ENCODE measurements at places on chromosomes 2 and 18.

GRCh38 chr18:48002933-48003365 lies 72.5 kb upstream of the SMAD2 start:
- no peak for DNase-seq

- DNase-seq, result no peak
Measured at GRCh38 chr2:232772531-232772930, 3.8 kb downstream of the KCNJ13 start.

GRCh38 chr2:163348857-163349380 lies 386.9 kb downstream of the FIGN start:
- DNase-seq, result no peak

DNA sequence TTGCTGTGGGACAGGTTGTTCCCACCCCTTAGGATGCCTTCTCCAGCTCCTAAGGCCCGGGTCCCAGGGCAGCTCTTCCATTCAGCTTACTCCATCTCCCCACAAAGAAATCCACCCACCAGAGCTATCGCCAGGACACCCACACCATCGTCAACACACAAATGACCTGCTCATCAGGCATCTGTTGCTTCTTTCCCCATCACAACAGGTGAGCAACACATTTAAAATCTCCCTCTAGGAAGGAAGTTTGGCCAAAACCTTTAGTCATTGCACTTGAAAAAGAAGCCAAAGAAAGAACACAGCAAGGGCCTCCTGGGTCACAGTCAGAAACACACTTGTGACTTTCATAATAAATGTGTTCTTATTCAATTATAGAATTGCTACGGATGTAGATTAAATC lies 289.0 kb downstream of the PIEZO2 start:
- no peak for DNase-seq

DNA sequence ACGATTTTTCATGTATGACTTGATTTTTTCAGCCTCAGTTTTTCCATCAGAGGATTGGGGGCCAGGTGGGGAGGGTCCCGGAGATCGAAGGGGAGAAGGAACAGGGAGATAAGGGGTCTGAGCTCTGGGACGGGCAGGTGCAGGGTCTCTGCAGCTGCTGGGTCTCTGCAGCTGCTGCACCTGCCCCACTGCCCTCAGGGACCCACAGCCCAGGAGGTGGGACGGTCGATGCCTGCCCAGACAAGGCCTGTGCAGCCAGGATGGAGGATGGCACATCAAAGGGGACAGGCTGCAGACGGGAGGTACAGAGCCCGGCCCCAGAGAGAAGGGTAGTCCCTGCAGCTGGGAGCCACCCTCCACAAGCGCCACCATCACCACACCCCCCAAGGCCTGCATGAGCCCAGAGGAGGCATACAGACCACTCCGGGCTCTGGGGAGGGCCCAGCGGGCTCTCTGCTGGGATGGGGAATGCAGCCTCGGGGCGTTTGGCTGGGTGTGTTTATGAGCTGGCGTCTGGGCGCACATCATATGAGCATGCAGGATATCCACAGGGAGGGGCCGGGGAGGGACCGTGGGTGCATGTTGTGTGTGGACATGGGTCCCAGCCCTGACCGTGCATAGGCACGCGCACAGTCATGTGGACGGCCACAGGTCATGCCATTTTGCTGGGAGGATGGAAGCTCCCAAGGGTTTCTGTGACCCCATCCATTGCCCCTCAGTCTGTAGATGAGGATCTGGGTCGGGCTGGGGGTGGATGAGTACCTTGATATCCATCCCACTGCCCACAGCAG lies 34.9 kb upstream of the GPC1 start:
- no peak for DNase-seq

DNA sequence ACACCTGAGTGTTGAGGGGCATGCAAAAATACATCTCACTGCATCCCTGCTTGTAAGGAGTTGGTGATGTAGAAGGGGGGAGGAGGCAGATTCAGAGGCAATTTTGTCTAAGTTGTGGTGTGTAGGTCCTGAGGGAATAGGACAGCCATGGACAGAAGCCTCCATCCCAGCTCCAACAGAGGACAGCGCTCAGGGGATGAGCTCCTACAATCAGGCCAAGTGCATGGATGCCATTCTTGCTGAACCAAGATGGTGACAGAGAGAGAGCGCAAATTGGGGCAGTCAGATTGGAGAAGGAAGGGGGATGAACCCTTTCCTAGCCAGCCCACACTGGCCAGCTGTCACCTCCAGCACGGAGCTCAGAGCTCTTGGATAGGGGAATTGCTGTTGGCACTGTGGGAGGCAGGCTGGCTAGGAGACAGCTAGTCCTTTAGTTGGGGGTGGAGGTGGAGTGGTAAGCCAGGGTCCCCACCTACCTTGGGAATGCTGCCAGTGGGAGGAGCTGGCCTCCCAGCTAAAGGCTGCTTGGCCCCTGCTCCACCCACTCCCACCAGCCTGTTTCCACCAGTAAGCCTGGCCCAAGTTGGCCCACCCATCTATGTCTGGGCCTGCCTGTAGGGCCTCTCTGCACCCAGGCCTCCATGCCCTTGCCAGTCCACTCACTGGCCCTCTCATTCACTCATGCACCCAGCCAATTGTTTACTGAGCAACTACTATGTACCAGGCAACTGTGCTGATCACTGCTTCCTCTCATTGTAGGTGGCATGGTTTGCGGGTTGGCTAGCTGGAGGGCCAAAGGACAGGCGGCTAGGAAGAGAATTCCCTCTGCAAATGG lies 2.5 kb upstream of the PER2 start:
- no peak for DNase-seq

- DNase-seq, result no peak
Measured at GRCh38 chr2:233700028-233700635, 7.4 kb downstream of the UGT1A6 start.

DNA sequence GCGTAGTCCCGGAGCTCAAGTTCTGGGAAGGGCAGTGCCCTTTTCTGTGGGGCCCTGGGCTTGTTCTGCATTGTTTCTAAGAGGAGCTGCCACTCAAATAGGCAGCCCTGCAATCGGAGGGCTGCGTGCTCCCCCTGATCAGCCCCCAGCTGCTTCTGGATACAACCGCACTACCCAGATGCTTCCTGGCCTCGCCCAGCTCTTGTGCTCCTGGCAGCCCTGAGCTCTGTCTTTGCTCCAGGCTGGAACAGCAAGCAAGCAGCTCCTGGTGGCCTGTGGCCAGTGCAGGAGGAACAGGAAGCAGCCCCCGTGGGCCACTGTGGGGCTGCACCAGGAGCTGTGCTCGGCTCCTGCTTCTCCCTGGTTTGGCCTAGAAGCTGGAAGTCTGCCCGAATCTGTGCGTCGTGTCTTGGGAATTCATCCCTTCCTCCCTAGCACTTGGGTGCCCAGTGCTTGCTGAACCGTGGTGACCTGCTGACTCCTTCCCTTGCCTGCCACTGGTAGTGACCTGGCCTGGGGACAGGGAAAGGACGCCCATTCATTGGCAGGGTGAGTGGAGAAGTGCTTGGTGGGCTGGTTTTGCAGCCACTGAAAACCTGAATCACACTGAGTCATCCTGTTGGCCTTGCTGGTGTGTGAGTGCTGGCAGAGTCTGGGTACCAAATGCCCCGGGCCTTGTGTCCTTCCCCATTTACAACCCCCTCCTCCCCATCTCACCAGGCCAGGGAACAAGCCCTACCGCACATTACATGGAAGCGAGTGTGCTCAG lies 27.3 kb upstream of the NTSR2 start:
- no peak for DNase-seq

DNA sequence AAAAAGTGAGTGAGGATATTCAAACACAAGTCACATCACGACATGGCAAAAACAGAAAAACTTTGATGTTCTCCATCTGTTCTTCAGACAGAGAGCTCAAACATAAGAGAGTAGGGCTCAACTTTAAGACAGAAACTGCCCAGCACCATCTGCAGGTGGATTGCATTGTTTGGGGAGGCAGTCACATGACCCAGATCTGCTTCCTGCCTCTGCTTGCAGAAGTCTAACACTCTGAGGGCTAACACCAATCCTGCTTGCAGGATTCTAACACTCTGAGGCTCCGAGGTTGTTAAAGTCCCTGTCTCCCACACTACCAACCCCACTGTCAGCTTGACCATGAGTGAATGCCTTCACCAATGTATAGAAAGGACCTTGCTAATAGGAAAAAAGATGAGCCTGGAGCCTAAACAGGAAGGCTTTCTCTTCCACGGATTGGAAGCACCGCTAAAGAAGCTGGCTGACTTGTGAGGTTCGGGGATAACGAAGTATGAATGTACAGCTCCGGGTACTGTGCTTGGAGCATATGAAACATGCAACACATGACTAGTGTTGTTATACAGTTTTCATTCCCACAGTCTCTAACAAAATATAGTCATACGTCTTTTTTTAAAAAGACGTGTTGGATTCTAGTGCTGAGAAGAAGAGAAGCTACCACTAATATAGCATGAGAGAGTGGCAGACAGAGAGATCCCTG lies 176.6 kb upstream of the CREB1 start:
- no peak for DNase-seq

DNA sequence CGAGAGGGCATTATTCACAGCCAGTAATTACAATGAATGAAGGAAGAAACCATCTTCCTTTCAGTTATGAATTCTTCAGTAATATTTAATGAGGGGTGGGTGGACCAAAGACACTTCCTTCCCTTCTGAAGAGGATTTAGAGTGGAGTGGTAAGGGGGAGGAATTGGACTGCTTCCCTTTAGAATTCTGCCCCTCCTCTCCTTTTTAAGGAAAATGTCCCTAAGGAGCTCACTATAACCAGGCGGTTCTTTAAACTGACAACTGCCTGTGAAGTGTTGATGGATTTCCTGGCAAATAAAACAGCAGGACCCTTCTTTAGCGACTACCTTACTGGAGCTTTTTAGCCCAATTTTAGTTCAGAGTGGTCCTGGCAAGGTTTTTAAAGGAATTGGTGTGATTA lies 86.4 kb downstream of the LIMS1 start:
- no peak for DNase-seq

DNA sequence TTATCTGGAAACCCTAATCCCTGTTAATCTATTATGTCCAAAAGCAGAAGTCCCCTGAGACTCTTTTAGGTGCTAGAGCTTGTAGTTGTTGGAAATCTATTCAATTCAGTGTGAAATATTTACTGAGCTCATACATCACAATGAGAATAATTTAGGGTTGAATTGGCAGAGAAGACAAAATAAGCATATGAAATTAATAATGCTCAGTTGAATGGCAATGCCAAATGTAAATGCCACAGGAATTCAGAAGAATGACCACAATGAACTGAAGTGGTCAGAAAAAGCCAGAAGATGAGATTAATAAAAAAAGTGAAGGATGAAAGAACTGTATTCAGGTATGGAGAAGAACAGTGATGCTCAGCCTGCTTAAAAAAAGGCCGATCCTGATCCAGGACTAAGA lies 8.0 kb upstream of the STAT4 start:
- no peak for DNase-seq

GRCh38 chr2:236775511-236775910 lies 205.9 kb downstream of the ACKR3 start:
- DNase-seq, result no peak

DNA sequence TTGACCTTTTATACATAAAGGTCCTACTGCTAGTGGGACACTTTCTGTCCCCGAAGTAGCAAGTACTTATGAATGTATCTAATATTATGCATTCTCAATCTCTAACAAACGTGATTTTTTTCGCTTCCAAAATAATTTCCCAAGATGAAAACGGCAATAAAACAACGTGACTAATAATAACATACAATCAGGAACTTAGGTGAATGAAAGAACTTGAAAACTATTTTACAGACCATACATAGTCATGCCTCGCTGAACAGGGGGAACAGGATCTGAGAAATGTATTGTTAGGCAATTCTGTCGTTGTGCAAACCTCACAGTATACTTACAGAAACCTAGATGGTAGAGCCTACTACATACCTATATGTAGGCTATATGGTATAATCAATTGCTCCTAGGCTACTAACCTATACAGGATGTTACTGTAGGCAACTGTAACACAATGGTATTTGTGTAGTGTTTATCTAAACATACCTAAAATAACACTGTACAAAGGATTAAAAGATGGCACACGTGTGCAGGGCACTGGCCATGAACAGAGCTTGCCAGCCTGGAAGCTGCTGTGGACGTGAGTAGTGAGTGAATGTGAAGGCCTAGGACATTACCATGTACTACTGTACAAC lies 2.5 kb downstream of the RTN4 start:
- DNase-seq, result no peak

DNA sequence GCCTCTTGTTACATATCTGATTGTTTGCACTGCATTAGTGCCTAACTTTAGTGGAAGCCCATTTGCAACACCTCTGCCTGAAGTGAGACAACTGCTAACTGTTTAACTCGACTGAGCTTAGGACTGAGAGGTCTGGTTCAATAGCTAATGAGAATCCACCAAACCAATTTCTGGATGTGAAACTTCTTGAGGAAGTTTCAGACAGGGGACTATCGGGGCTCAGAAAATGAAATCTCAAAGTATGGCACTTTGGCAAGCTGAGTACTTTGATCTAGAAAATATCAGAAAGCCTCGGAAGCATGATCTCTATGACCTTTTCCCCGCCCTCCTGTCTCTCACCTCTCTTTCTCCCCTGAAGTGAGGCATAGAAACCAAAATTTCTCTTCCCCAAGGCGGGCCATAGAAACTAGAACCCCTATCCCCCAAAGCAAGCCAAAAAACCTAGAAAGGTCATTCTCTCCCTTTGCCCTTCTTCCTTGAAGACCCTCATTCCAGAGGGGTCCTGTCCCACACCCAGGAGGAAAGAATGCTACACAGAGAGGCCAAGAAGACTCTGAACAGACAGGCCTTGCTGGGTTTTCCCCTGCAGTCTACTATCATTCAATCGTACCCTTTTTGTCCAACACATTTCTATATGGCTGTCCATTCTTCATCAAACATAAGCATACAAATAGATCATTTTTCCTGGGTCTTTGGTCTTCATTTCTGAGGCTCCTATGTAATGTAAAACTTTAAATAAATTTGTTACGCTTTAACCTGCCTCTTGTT lies 69.6 kb upstream of the CREB1 start:
- no peak for DNase-seq

GRCh38 chr2:151567006-151567405 lies 157.3 kb downstream of the RIF1 start:
- DNase-seq, result no peak

GRCh38 chr2:169504651-169505050 lies 4.9 kb upstream of the KLHL41 start:
- no peak for DNase-seq

- DNase-seq, result no peak
Measured at GRCh38 chr2:58710795-58711279, 469.7 kb upstream of the FANCL start.

DNA sequence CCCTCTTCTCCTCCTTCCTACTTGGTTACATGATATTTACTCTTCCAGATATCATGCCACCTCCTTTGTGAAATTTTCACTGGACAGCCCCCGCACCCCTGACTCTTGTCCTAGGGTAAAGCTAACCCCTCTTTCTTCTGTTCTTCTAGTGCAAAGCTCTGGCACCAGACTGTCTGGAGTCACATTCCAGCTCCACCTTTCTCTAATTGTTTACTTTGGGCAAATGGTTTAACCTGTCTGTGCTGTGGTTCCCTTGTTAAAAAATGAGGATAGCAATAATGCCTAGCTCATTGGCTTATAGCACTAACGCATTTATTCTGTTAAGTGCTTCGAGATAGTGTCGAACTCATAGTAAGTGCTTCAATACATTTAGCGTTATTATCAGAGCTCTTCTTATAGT lies 306.2 kb downstream of the ALK start:
- no peak for DNase-seq

- no peak for DNase-seq
Measured at GRCh38 chr2:218984239-218985020, 554 bp downstream of the FEV start.
